ENCODE measurements at places on chromosomes 5 and 9.

GRCh38 chr5:148826739-148827070 lies 294 bp downstream of the ADRB2 start:
- no peak for DNase-seq

DNA sequence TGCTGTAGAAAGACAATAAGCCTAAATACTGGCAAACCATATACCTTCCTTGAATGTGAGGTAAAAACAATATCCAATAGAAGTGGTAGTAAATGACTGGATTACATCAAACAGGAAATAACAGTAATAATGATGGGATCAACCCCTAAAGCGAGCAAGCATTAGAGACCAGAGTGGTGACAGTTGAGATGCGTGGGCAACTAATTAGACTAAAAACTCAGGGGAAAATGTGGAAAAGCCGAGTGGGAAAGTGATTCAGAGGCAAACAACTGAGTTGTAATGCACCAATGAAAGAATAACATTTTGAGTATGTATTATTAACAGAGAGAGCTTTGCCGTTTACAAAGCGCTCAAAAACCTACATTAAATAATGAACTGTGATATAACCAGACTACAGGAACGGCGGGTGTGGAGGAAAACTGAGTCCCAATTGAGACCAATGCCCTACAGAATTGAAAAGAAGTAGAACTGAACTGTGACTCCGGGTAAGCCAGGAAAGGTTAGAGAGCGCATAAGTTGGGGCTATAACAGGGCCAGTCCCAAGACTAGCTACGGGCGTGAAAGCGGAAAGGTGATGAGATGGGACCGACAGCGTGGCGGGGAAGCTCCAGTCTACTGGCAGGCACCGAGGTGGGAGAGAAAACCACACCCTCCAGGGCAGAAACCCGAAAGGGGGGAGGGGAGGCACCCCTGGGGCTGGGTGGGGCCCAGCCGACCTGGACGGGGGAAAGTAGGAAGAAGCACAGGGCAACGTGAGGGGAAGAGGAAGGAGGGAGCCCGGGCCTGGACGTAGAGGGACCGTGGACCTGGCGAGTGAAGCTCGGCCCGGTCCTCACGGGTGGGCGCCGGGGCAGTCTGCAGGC lies 592 bp downstream of the UBAP2 start:
- DNase-seq, result peak; percentile 42

DNA sequence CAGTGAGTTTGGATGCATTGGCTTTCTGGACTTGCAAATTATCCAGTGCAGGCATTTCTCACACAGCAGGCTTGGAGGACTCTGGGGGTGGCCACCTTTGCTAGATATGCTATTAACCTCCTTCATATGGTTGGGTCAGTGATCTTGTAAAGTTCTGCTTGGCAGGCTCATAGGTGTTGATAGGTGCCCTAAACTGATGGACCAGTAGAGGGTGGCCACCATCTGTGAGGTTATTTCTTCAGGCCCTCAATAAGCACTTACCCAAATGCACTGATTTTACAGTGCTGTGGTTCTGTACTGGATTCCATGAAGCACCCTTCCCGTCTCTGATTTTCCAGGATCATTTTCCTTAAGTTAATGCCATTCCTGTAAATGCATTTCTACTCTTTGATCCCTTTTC lies 216.3 kb downstream of the COMMD10 start:
- no peak for DNase-seq

DNA sequence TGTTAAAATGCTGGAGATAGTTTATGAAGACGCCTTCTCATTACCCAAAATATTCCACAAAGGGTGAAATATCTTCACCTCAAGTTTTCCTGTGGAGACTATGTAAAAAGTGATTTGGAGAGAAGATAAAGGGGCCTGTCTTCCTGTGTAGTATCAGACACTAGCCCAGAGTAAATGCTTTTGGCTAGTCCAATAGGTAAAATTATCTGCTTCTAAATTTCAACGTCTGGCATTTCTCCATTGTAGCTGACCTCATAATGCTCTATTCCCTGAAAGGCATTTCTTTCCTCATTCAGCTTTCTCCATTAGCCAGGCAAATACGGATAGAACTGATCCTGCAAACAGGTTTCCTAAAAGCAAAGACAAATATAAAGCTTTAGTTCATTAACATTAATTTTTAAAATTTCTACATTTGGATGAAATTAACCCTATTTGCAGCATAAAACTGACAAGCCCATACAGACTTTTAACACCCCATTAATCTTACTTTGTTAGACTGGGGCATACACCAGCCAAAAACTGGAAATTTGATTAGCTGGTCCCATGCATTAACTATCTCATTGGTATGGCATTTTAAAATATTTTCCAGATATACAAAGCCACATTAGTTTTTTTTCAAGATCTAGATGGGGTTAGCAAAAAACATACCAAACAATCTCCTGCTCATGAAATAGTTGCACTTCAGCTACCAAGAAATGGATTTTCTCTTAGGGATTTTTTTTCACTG lies 548.8 kb downstream of the EFNA5 start:
- no peak for DNase-seq

GRCh38 chr5:1444361-1445189 lies 665 bp downstream of the SLC6A3 start:
- DNase-seq, result no peak

DNA sequence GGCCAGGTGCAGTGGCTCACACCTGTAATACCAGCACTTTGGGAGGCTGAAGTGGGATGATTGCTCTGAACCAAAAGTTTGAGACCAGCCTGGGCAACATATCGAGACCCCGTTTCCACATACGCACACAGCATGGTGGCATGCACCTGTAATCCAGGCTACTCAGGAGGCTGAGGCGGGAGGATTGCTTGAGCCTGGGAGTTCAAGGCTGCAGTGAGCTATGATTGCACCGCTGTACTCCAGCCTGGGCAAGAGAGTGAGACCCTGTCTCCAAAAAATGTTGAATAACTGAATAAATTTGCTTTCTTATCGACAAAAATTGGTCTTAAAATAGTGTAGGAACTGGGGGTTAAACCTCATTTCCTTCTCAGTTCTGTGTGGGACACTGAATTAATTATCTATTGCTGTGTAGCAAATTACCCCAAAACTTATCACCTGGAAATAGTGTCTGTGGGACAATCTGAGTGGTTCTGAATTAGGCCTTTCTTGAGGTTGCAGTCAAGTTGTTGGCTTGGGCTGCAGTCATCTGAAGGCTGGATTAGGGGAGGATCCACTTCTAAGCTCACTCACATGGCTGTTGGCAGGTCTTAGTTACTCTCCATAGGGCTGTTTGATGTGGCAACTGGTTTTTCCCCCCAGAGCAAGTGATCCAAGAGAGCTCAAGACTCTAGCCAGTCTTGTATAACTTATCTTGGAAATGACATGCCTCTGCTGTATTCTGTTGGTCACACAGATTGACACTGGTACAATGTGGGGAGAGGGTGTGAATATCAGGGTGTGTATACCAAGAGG lies 2.0 kb downstream of the SNX30 start:
- DNase-seq, result no peak

DNA sequence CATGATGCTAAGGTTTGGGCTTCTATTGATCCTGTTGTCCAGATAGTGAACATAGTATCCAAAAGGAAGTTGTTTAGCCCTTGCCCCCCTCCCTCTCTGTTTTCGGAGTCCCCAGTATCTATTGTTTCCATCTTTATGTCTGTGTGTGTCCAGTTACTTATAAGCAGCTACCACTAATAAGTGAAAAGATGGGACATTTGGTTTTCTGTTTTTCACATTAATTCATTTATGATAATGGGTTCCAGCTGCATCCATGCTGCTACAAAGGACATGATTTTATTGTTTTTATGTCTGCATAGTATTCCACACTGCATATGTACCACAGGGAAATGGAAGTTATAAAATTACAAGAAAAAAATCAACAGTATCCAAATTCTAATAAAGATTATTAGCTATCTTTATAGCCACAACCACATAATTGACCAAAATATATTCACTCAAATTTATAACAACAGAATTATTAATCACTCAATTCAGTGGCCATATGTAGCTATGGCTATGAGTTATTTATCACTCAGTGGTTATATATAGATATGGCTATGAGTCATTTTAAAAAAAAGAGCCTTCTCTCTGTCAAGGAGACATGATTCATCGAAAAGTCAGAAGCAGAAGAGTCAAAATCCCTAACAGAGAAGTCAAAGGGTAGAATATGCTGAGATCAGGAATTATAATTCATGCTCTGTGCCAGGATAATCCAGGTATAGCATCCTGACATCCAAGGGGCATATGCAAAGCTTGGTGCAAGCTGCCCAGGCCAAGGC lies 367.5 kb downstream of the DEPDC1B start:
- DNase-seq, result no peak

DNA sequence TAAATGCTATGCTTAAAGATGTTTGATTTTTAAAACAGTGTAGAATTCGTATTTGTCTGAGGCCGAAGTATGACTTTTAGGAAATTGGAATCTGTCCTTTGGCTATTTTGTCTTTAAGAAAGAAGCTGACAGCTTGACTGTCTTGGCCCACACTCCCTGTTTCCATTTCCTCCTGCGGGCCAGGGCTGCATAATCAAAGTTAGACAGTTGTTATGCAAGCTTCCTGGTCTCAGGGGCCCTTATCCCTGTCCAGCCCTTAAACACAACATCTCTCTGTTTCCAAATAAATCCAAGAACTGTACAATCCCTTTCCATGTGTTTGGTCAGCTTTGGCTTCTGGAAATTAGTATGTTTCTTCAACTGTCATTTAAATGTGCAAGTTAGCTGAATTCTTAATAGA lies 54.6 kb upstream of the ECM2 start:
- DNase-seq, result no peak

DNA sequence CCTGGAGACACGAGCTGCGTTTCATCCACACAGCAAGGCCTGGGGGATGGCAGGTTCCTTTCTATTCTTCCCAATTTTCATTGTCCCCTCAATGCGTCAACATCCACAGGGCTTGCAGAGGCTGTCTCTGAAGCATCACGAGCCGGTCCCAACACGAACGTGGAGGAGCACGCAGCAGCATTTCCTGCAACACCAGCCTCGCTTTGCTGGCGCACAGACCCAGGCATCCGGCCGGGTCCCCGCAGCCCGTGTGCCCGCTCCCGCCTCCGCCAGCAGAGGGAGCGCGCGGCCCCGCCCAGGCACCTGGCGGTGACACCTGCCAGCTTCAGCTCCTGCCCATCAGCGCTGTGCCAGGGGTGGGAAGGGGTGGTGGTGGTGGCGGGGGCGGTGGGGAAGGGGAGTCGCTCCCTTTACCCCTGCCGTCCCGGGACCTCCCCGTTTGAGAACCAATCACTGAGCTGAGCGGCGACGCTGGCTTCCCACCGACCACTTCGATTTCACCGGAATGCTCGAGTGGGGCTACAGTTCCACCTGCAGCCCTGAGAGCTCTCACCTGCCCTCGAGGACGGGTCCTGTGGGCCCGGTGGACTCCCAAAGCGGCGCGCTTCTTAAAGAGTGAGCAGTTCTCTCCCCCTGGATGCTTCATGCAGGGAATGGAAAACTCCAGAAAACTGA lies 464.5 kb downstream of the ICE1 start:
- DNase-seq, result no peak

DNA sequence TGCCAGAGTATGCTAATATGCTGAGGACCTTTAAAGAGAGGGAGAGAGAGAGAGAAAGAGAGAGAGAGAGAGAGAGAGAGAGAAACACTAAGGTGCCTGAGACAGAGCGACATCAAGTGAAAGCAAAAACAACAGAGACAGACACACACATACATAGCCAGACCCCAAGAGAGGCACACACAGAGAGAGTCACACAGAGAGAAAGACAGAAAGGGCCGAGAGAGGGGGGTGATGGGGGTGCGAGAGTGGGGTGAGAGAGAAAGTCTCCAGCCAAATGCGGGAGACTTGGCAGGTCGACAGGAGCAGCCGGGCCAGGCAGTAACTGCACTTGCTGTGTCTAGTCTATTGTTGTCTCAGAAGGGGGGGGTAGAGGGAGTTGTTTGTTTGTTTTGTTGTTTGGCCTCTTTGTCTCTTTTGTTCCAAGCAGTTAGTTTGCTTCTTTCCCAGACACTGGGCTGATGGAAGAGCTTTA lies 30.1 kb upstream of the NFIB start:
- DNase-seq, result no peak

DNA sequence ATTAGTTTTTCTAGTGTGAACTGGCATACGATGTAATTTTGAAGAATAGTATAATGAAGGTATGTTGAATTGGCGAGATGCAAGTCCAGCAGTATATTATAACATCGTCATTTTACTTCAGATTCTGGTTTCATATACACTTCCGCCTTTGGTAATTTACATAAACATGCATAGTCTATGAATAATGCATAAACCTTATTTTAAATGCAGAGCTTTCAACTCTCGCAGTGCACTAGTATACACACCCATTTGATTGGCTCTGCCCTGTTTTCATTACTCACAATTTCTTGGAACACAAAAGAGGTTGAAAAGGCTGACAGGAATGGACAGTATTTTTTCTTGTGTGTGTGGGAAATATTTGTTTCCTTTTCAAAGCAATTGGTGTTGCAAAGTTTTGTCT lies 128.9 kb upstream of the CCNH start:
- DNase-seq, result no peak

DNA sequence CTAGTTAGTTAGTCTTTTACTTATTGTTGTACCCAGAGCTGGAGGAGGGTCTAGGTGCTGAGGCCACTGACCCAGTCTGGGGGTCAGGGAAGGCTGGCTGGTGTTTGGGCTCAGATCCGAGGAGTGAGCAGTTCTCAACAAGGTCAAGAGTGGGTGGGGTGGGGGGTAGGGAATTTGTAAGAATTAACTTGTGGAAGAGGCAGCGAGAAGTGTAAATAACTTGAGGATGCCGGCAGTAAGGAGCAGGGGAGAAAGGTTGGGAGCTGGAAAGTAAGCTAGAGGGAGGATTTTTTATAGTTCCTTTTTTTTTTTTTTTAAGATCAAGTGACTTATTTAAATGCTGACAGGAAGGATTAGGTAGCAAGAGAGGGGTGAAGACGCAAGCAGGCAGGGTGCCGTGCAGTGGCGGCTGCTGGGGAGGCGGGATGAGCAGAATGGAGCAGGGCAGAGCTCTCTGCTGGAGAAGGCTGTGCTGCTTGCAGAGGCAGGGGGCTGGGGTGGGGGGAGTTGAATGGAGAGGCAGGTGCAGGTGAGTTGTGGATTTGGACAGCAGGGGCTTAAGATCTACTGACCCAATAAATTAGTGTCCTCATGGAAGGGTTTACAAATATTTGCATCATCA lies 35.3 kb upstream of the SMIM32 start:
- DNase-seq, result no peak

DNA sequence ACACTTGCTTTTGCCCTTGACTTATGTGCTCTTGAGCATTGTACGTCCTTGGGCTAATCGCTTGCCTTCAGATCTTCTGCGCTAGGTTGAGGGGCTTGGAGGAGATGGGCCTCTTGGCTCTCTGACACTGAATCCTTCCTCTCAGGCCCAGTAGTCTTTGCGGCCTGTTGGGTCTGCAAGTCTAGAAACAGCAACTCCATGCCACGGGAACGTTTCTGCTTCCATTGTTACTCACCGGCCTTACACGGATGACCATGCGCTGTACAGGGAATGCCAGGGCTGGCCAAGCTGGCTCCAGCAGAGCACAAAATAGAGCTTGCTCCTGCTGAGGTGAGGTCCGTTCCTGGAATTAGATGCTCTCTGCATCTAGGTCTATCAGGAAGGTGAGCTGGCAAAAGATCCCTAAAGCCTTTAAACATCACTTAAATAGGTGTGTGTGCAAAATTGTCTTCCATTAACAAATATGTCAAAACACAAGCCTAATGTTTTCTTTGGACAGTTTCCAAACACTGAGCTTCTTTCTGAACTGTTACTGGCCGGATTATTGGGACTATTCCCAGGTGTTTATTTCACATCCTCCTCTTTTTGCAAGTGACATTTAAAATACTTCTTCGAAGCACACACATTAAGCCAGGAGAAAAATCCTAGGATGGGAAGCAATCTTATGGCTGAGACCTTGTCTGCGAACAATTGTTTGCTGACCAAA lies 29.7 kb downstream of the DAPK1 start:
- no peak for DNase-seq
